ENCODE measurements at places on chromosomes 7 and 10.
A peak's percentile ranks its signal among the peaks of the same experiment; 100 is the strongest.

DNA sequence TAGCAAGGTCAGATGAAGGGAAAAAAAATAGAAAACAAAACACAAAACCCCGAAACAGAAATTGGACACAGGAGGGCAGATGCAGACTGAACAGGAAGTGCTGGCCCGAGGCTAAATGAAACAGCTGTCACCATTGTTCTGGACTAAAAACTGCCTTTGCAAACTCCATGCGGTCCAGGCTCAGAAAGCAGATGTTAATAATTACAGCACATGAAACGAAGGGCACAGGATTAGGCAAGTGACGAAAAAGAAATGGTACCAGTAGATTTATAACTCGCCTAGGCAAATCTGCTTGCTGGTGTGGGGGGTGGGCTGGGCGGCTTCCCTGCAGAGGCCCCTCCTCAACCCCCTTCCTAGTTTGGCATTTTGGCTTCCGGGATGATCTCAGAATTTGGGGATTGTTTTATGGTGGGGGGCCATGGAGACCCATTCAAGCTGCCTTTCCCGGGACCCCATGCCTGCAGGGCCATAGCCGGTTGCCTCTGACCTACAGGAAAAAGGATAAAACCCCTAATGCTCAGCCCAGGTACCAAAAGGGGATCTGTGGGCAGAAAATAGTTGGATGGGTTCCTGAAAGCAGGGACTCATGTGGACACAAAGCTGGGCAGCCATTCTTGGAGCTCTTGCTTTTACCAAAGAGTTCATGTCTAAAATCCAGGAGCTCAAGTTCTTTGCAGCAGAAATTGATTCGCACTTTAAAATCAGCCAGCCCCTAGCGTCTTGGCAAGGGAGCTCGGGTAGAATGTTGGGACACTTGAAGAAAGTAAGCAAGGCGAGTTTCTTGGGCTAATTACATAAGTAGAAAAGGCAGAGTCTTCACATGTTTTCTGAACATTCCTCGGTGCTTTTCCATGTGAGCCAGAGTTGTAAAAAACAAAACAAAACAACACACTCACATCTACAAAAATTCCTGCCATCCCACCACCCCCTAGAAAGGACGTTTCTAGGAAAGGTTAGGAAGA is 39.0 kb upstream of the EMX2 start:
- H3K4me3 ChIP-seq, result no peak overlapping the region
- H3K27ac ChIP-seq, result peak overlapping the region; percentile 39
- no peaks in the 10 kb centered on the region for H3K36me3 ChIP-seq
- H3K4me1 ChIP-seq, result peaks cover 4% of the 10 kb centered on the region
- H3K27me3 ChIP-seq, result no peaks in the 10 kb centered on the region
- no peak for DNase-seq

- H3K36me3 ChIP-seq, result no peaks in the 10 kb centered on the region
- H3K27me3 ChIP-seq, result no peaks in the 10 kb centered on the region
- H3K4me1 ChIP-seq, result no peaks in the 10 kb centered on the region
- H3K4me3 ChIP-seq, result no peak overlapping the region
These were observed 51.0 kb downstream of the ORC5 start for GRCh38 chr7:104156842-104157277.

GRCh38 chr10:124605856-124606812 is 138.0 kb downstream of the FAM53B start:
- H3K27me3 ChIP-seq, result no peaks in the 10 kb centered on the region
- DNase-seq, result no peak
- no peak overlapping the region for H3K4me3 ChIP-seq
- H3K27ac ChIP-seq, result no peak overlapping the region
- peaks cover 6% of the 10 kb centered on the region for H3K4me1 ChIP-seq

- DNase-seq, result no peak
- peaks cover 2% of the 10 kb centered on the region for H3K4me1 ChIP-seq
- H3K36me3 ChIP-seq, result no peaks in the 10 kb centered on the region
- no peaks in the 10 kb centered on the region for H3K27me3 ChIP-seq
- no peak overlapping the region for H3K4me3 ChIP-seq
These were observed 203.4 kb downstream of the IMMP2L start for GRCh38 chr7:111358915-111359314.

- no peaks in the 10 kb centered on the region for H3K36me3 ChIP-seq
- no peak overlapping the region for H3K27ac ChIP-seq
- H3K27me3 ChIP-seq, result no peaks in the 10 kb centered on the region
These were observed 50.6 kb upstream of the MTURN start for GRCh38 chr7:30084212-30084611.

- no peak overlapping the region for H3K4me3 ChIP-seq
- no peaks in the 10 kb centered on the region for H3K4me1 ChIP-seq
- DNase-seq, result no peak
- no peaks in the 10 kb centered on the region for H3K36me3 ChIP-seq
These were observed 157.8 kb upstream of the PCDH15 start for GRCh38 chr10:54958844-54959243.

GRCh38 chr10:8752146-8752843 is 697.8 kb downstream of the GATA3 start:
- no peaks in the 10 kb centered on the region for H3K4me1 ChIP-seq
- H3K27me3 ChIP-seq, result no peaks in the 10 kb centered on the region
- H3K36me3 ChIP-seq, result no peaks in the 10 kb centered on the region
- no peak overlapping the region for H3K27ac ChIP-seq
- H3K4me3 ChIP-seq, result no peak overlapping the region
- DNase-seq, result no peak

- no peaks in the 10 kb centered on the region for H3K4me1 ChIP-seq
- DNase-seq, result no peak
- no peaks in the 10 kb centered on the region for H3K36me3 ChIP-seq
- no peaks in the 10 kb centered on the region for H3K27me3 ChIP-seq
These were observed 10.4 kb downstream of the GRM3 start for GRCh38 chr7:86653919-86654659.

DNA sequence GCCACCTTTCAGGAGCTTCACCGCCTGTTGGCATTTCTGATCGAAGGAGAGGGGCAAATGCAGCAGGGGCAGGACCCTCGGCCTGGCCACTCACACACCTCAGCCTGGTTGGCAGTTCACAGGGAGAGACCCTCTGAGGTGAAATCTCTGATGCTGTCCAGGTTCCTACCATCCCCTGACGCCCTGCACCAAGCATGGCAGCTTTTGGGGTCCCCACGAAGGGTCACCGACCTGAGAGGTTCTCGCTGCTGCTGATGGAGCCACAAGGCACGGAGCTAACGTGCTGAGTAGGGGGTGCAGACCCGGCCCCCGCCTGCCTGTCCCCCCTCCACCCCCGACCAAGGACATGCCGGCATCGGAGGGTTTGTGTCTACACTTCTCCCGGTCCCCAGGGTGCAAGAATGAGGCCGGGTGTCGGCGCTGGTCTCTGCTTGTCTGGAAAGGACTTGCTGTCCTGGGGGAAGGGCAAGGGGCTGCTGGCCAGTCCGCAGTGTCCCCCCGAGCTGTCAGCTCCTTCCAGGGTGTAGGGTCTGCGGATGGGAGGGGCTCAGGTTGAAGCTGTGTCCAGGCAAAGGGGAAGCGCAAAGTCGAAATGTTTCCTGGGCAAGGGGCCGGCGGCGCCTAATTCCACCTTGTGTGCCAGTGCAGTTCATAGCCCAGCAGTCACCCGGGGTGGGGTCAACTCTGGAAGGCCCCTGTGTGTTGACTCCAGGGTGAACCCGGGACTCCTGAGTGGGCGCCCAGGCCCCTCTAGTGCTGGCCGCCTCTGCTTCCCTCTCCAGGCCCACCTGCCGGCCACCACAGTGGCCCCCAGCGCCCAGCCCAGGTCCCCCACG is 132.6 kb downstream of the DNAJB6 start:
- no peaks in the 10 kb centered on the region for H3K36me3 ChIP-seq
- no peak overlapping the region for H3K27ac ChIP-seq

GRCh38 chr10:28236591-28236990 is 66.3 kb downstream of the MPP7 start:
- DNase-seq, result no peak
- no peaks in the 10 kb centered on the region for H3K36me3 ChIP-seq
- no peak overlapping the region for H3K27ac ChIP-seq
- H3K27me3 ChIP-seq, result no peaks in the 10 kb centered on the region
- no peak overlapping the region for H3K4me3 ChIP-seq

DNA sequence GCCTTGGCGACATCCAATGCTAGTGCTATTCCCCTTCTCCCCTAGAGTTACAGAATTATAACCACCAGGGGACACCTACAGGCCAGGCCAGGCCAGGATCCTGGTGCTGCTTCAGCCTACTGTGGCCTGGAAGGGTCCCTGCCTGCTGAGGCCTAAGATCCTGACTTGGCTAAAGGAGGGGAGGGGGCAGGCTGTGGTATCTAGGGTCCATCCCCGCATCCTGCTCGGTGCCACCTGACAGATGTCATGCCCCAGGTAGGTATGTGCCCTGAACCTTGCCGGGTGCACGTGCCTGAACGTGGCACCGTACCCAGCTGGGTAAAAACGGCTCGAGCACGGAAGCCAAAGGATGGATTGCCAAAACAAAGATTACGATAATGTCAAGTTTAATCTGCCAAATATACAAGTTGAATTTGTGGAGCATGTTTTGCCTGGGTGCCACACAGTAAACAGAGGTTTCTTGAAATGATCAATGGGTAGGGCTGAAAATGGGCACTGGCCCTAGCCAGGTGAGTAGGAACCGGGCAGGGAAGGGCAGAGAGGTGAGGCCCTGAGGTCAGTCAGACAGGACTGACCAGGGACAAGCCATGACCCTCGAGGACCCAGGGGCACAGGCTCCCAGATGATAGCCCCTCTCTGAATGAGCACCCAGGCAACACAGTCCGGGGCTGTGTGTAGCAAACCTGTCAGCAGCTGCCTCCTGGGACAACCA is 12.6 kb downstream of the PDAP1 start:
- no peak for DNase-seq
- no peak overlapping the region for H3K27ac ChIP-seq
- no peaks in the 10 kb centered on the region for H3K27me3 ChIP-seq
- peaks cover 22% of the 10 kb centered on the region for H3K4me1 ChIP-seq
- H3K36me3 ChIP-seq, result no peaks in the 10 kb centered on the region
- no peak overlapping the region for H3K4me3 ChIP-seq

- H3K4me3 ChIP-seq, result no peak overlapping the region
- no peaks in the 10 kb centered on the region for H3K36me3 ChIP-seq
- H3K27me3 ChIP-seq, result no peaks in the 10 kb centered on the region
These were observed 640.7 kb upstream of the PCDH15 start for GRCh38 chr10:55441777-55442176.

DNA sequence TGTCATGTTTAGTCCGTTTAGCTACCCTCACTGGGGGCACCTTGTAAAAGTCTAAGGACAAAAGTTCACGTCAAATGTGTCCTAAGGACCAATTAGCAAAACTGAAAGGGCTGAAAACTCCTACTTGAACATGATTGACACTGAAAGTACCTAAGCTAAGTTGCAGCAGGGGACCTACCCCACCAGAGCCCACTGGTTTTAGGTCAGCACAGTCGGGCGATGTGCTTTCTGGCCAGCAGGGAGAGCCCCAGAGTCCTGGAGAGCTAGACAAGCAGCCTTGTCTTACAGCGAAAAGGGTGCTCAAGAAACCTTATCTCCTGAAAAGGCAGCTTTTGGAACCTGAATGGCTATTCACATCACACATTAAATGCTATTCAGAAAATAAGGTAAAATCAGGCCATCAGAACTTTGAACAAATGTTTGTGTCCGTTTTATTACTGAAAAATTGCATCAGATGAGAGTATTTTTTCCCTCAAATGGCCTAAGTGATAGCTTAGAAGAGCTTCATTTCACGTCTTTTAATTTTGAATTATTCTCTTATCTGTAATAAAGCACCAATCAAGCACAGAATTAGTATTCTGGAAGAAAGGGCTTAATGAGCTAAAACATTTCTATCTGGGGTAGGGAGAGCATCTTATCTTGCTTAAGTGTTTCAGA is 52.2 kb upstream of the MKI67 start:
- no peaks in the 10 kb centered on the region for H3K36me3 ChIP-seq
- no peak for DNase-seq

DNA sequence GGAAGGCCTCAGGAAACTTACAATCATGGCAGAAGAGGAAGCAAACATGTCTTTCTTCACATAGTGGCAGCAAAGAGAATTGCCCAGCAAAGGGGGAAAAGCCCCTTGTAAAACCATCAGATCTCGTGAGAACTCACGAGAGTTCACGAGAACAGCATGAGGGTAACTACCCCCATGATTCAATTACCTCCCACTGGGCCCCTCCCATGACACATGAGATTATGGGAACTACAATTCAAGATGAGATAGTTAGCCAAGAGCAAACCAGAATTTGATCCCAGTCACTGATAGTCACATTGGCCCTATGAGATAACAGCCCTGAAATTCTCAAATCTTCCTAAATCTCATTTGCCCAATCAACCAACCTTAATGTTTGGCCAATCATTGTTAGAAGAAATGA is 18.2 kb upstream of the ITPRID1 start:
- no peaks in the 10 kb centered on the region for H3K27me3 ChIP-seq
- DNase-seq, result no peak
- H3K4me1 ChIP-seq, result no peaks in the 10 kb centered on the region
- no peaks in the 10 kb centered on the region for H3K36me3 ChIP-seq
- H3K4me3 ChIP-seq, result no peak overlapping the region

- peaks cover 4% of the 10 kb centered on the region for H3K4me1 ChIP-seq
- no peak overlapping the region for H3K4me3 ChIP-seq
- H3K36me3 ChIP-seq, result no peaks in the 10 kb centered on the region
- H3K27me3 ChIP-seq, result no peaks in the 10 kb centered on the region
These were observed 123.0 kb upstream of the DKK1 start for GRCh38 chr10:52191049-52191448.

DNA sequence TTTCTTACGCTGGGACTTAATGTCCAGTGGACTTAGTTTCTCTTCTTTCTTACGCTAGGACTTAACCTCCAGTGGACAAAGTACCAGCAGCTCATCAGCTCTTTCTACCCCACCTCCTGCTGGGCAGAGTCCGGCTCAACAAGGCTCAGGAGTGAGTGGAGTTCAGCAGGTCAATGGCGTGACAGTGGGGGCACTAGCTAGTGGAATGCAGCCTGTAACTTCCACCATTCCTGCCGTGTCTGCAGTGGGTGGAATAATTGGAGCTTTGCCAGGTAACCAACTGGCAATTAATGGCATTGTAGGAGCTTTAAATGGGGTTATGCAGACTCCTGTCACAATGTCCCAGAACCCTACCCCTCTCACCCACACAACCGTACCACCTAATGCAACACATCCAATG is 199.7 kb downstream of the MLLT10 start:
- no peak overlapping the region for H3K4me3 ChIP-seq
- H3K27me3 ChIP-seq, result no peaks in the 10 kb centered on the region
- no peaks in the 10 kb centered on the region for H3K4me1 ChIP-seq
- no peaks in the 10 kb centered on the region for H3K36me3 ChIP-seq

GRCh38 chr7:42194238-42194637 is 42.8 kb downstream of the GLI3 start:
- DNase-seq, result no peak
- no peak overlapping the region for H3K27ac ChIP-seq
- no peaks in the 10 kb centered on the region for H3K36me3 ChIP-seq
- H3K4me3 ChIP-seq, result no peak overlapping the region
- H3K27me3 ChIP-seq, result no peaks in the 10 kb centered on the region

DNA sequence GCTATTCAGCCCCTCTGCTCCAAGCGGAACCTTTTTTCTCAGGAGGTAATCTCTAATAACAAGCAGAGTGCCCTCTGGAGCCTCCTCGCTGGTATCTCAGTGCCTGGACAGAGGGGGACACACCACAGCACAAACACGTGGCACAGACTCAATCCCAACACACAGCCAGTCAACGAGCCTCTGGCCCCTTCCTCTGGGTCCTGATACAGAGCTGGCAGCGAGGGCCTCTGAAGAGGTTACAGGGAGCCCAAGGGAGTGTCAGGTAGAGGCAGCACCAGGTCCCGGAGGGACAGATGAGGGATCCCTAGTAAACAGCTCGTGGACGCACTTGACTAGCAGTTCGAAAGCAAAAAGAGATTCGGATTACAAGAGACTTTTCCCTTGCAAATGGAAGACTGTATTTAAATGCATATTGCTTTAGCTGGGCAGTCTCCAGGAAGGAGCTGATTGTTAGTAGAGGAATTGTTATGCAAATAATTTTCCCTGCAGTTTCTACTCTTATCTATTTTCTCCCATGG is 14.1 kb downstream of the CXCL12 start:
- peaks cover 21% of the 10 kb centered on the region for H3K4me1 ChIP-seq
- H3K27ac ChIP-seq, result no peak overlapping the region
